ENCODE measurements at places on chromosomes 3 and 15. TPM values are rescaled to one million over a fixed set of nuclear protein-coding genes. Genes with fewer than 3 reads are reported as not detected.

CAND2 gene
- 56.7 TPM for total RNA-seq

SLC9C1 gene
- total RNA-seq = 0.95 TPM

DNA sequence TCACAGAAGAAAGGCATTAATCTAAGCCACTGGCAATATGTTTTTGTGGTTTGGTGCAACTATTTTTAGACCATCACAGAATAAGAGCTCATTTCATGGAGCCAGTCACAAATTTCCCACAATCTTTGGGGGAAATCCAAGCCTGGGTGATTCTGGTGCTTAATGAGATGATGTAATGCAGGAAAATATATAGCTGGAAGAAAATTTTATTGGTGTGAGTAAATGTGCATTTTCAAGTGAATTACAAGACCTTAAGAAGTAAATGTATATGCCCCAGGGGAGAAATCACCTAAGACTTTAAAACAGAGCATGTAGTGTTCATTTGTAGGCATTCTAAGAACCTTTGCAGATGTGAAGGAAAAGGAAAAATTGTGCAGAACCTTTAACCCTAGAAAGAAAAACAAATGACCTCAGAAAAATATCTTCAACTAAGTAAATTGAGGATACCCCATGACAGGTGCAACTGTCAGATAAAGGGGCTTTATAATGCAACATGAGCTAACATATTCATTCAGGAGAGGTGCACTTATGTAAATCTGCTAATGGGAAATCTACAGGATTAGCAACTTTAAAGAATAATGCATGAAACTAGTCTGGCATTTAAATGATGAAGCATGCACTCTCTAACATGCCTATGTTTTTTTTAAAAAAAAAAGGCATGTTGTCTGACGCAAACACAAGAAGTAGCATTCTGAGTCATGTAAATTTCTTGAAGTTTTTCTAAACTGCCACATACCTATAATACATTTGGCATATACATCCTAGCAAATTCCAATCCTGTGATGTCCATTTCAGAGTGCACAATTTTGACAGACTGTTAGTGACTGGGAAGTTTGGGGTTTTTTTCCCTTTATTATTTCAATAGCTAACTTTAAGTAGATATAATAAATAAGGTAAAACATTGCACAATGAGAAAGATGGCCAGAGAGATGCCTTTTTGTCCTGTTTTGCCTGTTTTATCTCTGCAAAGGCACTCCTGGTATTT, 105.1 kb downstream of the MEX3B start:
- no peak for DNase-seq

DNA sequence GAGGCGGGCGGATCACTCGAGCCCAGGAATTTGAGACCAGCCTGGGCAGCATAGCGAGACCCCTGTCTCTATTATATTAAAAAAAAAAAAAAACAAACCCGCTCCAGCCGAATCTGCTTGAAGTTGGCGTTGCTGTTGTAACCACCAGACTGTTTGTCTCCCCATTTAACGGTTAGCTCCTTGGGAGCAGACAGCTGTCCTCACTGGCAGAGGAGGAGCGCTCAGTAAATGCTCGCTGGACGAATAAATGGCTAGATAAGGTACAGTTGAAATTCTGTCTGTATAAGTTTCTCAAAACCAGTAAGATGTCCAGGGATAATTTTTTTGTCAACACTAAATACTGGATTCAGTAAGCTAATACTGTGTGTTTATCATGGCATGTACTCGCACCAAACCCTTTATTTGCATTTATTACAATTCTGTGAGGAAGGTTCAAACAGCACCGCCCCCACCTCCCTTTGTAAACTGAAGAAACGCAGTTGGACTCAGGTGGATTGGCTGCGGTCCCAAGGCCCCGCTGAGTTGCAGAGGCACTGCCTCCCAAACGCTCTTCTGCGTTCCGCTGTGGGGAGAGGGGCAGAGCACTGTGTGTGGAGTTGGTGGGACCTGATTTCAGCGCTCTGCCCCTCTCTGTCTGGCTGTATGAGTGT, 1.1 kb downstream of the RCCD1 start:
- DNase-seq = no peak

- DNase-seq = no peak
Observed at GRCh38 chr3:65186268-65186667, 498.5 kb upstream of the ADAMTS9 start.

DNA sequence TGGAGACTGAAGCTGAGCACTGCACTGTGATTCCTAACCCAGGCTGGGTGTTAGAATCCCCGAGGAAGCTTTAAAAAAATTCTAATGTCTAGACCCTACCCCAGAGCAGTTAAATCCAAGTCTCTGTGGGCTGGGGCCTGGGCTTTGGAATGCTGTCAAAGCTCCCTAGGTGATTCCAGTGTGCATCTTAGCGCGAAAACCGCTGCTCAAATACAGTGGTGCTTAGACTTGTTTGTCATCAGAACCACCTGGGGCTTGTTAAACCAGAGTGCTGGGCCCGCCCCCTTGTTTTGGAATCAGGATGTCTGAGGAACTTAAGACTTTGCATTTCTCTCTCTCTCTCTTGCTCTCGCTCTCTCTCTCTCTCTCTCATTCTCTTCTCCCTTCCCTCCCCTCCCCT, 20.7 kb downstream of the RHCG start:
- DNase-seq = no peak

- DNase-seq = no peak
Observed at GRCh38 chr3:77251136-77251535, 211.2 kb downstream of the ROBO2 start.

IL17RB gene
- 3.2 TPM for total RNA-seq

GRCh38 chr3:191342006-191342405, 11.7 kb upstream of the UTS2B start:
- DNase-seq = no peak

- DNase-seq = no peak
Observed at GRCh38 chr15:71002316-71002715, 109.7 kb downstream of the LRRC49 start.

GRCh38 chr3:100125161-100125938, 11.0 kb upstream of the FILIP1L start:
- DNase-seq = no peak

GRCh38 chr15:45171912-45172311, 15.9 kb downstream of the SHF start:
- no peak for DNase-seq

IGSF11 gene
- 3.1 TPM for total RNA-seq

GRCh38 chr3:53134631-53135232, 4.5 kb upstream of the RFT1 start:
- peak; percentile 90 for DNase-seq

DNA sequence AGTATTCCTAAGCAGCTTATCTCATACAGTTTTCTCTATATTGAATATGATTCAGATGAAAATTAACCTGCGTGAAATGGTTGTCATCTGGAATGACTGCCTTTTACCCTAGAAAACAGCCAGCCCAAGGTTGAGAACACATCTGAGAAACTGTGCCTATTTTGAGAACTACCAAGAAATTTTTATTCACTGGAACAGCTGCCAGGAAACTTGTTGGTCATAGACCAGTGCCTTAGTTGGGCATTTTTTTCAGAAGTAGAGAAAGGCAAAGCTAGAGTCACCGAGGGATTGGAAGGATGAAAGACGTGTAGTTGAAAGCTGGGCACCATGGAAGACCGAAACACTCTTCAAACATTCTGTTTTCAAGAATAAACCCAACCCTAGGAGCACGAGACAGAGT, 277.1 kb downstream of the LPP start:
- no peak for DNase-seq

PLA2G4E gene
- 0.05 TPM for total RNA-seq

- no peak for DNase-seq
Observed at GRCh38 chr15:64931381-64931780, 19.7 kb downstream of the ANKDD1A start.

SYNPR gene
- not detected for total RNA-seq

DNA sequence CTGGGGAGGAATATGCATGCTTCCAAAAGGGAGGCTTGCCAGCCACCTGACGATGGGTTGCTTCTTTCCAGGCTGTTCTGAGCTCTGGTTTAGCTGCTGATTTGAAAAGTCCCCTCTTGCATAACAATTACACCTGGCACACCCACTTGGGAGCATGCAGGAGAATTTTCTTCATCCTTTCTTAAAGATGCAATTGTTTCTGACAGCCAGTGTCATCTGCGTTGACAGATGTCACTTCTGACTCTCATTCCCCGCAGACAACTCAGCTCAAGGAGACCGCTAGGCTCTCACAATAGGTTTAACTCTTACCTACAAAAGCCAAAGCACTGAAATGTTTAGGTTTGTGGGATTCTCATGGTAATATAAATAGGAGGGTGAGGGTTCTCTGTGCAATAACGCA, 185.6 kb upstream of the SYNPR start:
- DNase-seq = no peak

Measured in Right ventricle myocardium inferior (tissue), 1 donor.